ENCODE measurements at places on chromosomes 5 and 9.

- no peak for DNase-seq
These were observed 116.5 kb downstream of the PDE4D start for GRCh38 chr5:59777028-59777427.

GRCh38 chr5:107809201-107810034, 138.7 kb upstream of the EFNA5 start:
- no peak for DNase-seq

- DNase-seq, result no peak
These were observed 110.8 kb downstream of the CTNND2 start for GRCh38 chr5:11793396-11793795.

GRCh38 chr9:122806661-122807060, 6.7 kb downstream of the OR1K1 start:
- no peak for DNase-seq

GRCh38 chr5:112004867-112005622, 248.1 kb upstream of the NREP start:
- DNase-seq, result no peak

- no peak for DNase-seq
These were observed 29.5 kb upstream of the ARHGAP26 start for GRCh38 chr5:142740474-142741242.

- no peak for DNase-seq
These were observed 2.0 kb downstream of the C7 start for GRCh38 chr5:40911266-40911665.

- DNase-seq, result no peak
These were observed 212.0 kb downstream of the RAB3C start for GRCh38 chr5:58794875-58795274.

DNA sequence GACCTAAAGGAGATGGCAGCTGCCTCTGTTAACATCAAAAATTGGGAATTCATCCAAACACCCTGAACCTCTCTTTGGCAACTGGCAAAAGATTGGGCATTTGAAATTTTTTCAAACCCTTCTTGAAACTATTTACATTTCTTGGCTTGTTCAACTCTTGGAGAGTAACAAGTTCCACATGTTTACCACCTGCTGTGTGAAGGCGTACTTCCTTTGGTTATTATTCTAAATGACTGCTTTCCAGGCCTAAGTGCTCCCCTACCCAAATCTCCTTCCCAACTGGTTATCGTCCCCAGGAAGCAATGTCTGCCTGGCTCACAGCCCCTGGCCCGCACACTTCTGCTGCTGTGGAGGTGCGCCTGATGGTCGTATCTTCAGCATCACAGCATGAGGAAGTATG, 422.7 kb downstream of the DMAC1 start:
- DNase-seq, result no peak

GRCh38 chr9:129720181-129720864, 32.5 kb downstream of the PTGES start:
- no peak for DNase-seq

DNA sequence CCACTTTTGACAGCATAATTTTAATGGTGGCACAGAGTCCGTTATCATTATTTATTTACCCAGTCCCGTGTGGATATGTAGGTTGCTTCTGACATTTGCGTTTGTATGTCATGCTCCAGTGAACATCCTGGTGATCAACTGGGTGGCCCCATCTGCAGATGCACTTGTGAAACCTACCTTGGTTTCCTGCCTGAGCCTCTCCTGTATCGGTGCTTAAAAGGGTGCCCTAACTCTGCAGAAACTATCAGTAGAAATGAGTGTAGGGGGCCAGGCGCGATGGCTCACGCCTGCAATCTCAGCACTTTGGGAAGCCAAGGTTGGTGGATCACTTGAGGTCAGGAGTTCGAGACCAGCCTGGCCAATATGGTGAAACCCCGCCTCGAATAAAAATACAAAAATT, 92.1 kb upstream of the IER5L start:
- no peak for DNase-seq

DNA sequence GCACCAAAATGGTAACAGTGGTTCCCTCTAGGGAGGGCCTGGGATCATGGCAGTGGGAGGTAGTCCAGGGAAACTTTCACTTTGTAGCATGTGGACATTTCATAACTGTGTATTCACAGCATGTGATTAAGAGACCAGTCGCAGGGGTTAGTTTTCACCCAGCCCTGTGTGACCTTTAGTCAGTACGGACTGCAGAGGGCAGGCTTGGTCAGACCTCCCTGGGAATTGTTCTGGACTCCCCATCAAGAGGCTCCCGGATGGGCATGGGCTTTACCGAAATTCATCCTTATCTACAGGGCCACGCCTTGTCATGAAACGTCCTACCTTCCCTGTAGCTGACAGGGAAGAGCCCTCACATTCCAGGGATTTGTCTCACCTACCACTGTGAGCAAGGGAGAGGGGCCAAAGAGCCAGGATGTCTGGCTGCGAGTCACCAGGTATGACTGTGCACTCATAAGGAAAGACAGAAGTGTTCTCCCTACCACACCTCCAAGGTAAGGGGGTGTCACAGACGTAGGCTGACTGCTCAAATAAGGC, 19.9 kb downstream of the GPX3 start:
- no peak for DNase-seq

GRCh38 chr5:5665225-5666075, 243.0 kb downstream of the ICE1 start:
- no peak for DNase-seq

DNA sequence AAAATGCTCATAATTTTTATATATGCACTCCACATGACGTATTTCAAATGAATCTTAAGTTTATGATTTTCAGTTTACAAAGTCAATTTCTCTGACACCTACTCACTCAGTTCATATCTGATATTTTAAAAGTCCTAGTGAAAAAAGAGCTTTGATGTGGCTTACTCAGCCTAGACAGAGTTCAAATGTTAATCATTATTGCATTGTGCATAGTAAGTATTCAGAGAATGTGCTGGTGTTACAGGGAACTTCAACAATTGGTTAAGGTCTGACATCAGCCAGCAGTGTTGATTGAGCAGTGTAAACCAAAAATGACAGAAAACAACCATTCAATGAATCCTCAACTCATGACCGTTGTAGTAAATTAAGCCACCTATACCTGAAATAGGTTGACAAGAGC, 147.2 kb upstream of the LHFPL2 start:
- no peak for DNase-seq

DNA sequence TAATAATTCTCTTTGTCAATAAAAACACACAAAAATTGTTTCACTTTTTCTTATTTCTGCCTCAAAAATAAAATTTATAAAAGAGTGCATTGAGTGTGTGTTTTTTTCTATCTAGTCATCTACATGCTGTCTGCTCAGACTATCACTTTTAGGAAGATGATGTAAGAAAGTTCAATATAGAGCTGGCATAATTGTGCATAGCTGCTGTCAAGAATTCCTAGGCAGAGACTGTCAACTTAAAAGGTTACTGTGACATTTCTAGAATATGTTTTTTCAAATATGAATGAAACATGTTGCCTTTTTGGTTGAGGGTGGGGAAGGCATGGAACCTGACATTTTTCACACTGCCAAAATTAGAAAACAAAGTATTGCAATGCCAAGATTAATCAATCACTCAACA, 172.3 kb downstream of the CDH10 start:
- no peak for DNase-seq

DNA sequence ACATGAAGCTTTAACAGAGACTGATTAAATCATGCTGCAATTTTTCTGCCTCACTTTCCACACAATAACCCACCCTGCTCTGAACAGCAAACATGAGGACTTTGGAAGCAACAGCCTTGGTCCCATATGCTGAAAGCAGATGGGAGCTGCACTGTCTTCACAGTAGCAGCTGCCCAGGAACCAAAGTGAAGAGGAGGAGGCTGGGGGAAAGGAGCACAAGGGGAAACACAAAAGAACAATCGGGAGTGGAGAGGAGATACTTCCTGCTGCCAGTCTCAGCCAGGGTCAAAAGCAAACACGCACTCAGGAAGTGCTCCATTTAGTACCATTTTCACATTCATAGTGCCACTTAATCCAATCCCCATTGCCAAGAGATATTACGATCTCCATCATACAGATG, 183.3 kb upstream of the PUM3 start:
- DNase-seq, result no peak

DNA sequence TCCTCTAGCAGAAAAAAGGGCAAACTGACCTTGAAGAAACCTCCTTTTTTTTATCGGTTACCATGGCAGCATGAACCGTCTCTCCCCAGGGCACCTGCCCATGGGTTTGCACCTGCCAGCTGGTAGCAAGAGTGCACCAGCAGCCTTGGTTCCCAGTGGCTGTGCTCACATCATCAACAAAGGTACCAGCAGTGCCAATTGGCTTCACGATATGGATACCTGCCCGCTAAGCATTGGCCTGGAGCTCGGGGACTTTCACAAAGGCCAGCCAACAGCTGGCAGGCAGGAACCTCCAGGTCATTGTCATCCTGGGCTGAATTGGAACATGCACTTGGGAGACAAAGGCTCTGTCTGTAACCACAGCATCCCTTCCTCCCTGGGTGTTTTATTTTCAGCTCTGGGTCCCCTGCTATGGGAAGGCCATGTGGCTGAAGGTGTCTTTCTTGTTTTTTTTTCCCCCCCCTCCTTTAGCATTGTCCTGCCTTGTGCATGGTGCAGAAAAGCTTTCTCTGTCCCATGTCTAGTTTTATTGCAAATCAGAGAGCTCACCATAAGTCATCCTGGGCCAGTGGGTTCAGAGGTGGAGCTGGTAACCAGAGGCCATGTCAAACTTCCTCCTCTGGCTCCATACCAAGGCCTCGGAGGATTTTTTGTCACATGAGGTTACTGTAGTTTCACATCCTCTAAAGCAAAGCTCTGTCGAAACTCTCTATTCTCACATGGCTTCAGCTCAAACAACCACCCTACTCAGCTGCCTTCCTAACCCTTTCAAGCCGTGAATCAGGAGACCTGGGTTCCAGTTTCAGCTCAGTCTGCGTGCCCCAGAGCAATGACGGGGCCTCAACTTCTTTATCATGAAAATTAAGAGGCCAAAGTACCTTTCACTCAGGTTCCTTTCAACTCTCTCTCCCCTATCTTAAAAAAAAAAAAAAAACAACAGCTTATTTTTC, 145.5 kb upstream of the MAP3K1 start:
- no peak for DNase-seq

- peak; percentile 9 for DNase-seq
These were observed 101.0 kb downstream of the TMEM232 start for GRCh38 chr5:110625376-110625999.

DNA sequence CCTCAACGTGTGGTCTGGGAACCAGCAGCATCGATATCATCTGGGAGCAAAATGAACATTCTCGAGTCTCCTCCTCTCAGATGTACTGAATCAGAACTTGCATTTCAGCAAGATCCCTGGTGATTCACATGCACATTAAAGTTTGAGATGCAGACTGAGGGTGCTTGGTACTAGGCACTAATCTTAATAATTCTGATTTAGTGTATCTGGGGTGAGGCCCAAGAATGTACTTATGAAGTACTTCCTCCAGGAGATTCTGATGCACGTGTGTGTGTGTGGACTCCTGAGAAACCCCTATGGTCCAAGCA, 56.2 kb upstream of the EQTN start:
- no peak for DNase-seq

GRCh38 chr5:154179846-154180710, 10.5 kb upstream of the GALNT10 start:
- no peak for DNase-seq

GRCh38 chr9:30851600-30851999, 1532.8 kb upstream of the ACO1 start:
- DNase-seq, result no peak

DNA sequence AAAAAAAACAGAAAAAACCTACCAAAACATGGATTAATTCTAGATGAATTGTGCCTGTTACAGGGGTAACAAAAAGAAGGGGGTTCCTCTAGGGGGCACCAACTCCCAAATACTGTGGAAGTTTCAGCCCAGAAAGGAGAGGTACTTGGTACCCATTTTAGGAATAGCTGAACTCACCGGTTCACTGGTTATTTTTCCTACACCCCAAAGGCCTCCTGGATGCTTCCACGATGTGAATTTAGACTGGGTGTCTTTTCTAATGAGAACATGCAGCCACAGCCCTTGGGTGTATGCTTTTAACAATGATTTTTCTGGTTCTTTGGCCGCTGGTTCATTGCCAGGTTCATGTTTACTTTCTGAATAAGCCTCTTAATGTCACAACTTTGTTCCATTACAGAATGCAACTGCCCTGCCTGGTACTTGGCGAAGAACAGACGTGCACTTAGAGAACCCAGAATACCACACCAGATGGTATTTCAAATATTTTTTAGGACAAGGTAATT, 46.7 kb downstream of the GARNL3 start:
- DNase-seq, result peak; percentile 58

GRCh38 chr9:463455-464171, 248.9 kb downstream of the DOCK8 start:
- DNase-seq, result no peak

GRCh38 chr5:82358457-82358856, 80.3 kb upstream of the RPS23 start:
- no peak for DNase-seq

- DNase-seq, result no peak
These were observed 12.9 kb upstream of the RHOBTB3 start for GRCh38 chr5:95718203-95718602.

- no peak for DNase-seq
These were observed 158.5 kb downstream of the SLIT3 start for GRCh38 chr5:169142264-169142970.

- DNase-seq, result no peak
These were observed 406.1 kb upstream of the CHD1 start for GRCh38 chr5:99334936-99335335.

DNA sequence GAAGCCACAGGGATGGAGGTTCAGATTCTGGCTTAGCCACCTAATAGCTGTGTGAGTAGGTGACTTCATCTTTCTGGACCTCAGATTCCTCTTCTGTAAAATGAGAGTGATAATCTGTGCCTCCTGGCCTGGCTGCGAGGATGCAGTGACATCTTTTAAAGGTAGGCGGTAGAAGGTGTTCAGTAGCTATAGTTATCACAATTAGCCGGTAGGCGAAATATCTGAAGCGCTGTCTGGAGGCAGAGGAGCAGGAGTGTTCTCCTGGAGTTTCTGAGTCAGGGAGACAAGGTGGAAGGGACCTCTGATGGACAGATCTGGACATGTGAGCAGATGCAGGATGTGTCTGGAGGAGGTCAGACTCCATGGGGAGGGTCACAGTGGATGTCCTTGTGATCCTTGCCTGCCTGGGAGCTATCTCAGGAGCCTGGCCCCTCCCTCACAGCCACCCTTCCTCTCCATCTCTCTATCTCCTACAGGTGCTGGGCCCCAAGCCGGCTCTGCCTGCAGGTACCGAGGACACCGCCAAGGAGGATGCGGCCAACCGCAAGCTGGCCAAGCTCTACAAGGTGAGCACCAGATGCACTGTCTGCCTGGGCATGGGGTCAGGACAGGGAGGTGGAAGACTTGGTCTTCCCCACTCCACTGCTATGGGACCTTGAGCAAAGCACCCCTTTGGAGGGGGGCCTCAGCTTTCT, 45.6 kb downstream of the GSN start:
- no peak for DNase-seq

Data from NCI-H524 treated with DMSO at 0.1 percent for 48 hours (cell line).